ENCODE measurements at places on chromosomes 2 and 18.

DNA sequence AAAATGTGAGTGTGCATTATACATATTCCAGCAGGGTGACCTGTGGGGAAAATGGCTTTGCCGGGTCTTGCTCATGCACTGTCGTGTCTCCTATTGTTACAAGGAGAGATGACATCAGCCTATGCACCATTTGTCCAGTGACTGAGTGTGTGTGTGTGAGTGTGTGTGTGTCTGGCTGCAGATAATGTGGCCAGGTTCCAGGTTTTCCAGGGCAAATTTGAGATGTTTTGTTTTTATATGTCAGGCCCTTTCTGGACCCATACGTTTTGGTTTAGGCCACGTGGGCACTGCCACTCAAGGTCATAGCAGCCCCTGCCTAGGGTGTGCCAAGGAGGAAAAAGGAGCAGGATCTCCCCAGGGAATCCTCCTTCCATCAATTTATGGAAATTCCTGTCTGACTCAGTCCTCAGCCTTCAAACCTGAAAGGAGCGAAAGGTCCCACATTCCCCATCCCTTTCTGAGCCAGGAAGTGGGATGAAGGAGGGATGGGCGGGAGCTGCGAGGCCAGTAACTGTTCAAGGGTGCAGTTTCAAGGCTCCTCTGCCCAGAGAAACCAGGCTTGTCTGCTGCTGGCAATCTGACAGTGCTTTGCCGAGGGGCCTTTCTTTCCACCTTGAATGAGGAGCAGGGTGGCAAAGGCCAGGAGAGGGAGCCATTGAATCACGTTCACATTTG, 93.0 kb upstream of the SMAD2 start:
- peak; percentile 62 for DNase-seq

- no peak for DNase-seq
These were observed 75.6 kb downstream of the MAPRE2 start for GRCh38 chr18:35116784-35117318.

DNA sequence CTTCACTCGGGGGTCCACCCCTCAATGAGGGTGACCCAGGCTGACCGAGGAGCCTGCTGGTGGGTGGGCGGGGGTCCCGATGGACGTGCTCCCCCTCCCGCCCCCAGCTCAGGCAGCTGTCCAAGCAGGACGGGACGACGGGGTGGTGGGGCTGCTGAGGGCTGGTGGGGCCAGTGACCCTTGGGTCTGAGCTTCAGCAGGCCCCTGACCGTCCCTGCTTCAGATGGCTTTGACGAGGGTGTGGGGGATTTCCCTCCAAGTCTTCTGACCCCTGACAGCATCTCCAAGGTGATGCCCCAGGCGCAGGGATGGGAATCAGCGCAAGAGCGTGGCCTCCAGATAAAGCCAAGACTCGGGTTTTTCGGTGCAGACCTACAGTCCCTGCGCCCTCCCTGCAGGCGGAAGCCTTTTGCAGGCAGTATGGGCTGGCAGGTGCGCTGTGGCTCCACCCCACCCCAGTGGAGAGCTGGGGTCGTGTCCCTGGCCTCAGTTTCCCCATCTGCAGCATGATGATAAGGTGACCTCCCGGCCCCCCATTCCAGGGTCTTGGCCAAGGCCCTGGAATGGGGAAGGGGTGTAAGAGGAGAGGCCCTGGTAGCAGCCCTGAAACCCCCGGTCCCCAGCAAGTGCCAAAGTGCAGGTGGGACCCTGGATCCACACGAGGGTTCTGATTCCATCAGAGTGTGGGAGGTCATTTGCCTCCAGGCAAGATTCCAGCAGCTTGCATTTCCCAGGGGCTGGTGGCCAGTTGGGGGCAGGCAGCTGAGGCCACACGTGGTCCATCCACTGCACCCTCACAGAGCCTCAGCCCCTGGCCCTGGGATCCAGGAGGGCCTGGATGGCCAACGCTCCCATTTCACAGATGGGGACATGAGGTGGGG, 8.7 kb downstream of the CROCC2 start:
- no peak for DNase-seq

DNA sequence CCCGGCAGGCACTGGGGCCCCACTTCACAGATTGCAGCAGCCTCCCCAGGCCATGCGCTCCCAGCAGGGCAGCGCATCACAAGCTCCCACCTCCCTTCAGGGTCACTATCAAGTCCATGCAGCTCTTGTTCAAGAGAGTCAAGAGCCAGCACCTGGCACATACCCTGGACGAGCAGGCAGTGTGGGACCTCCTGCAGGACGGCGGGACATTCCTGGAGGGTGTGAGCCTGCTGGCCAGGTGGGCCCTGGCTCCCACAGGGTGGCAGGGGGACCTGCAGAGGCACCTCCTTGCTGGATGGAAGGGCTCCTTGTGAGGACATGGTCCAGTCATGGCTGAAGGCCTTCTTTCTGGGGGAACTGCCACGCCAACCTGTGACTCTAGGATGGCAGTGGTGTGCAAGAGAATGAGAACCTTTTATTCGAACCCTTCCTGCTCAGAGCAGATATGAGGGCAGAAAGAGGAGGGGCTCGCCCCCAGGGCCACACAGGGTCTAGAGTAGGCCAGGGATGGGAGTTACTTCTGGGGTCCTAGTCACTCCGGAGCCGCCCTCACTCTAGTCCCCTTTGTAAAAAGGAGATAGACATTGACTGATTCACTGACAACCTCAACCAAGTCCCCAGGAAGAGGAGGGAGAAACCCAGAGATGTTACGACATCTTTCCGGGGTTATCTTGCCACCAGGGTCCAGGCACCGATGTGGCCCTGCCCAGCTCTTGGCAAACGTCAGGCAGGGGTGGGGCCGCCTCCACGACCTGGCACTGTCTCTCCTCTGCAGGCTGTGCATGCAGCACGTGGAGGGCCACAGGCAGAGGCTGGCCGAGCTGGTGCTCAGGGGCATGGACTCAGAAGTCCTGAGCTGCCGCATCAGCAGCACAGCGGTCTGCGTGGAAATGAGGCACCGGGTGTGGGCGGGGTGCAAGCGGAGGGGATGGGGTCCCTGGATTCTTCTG, 31.3 kb downstream of the HJURP start:
- peak; percentile 33 for DNase-seq

GRCh38 chr2:239475161-239476028, 74.6 kb upstream of the HDAC4 start:
- DNase-seq = no peak

GRCh38 chr2:15914596-15915385, 25.6 kb upstream of the MYCN start:
- peak; percentile 79 for DNase-seq
